H9 (cell line): ENCODE measurements at places on chromosomes 1 and 21.

DNA sequence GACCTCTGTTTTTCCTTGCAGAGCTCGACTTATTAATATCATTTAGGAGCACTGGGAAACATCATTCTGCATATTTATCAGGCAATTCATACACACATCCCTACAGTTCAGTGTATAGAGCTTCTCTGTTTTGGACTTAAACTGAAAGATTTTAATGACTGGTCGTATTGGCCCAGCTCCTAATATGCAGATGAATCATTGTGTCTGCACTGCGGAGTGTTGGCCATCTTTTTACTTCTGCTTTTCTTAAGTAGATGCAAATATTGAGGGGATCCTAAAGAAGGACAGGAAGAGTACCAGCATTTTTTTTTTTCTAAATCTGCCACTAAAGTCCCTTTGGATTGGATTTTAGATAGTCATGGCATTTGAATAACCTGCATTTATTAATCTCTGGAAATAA is 154.8 kb downstream of the BACH1 start:
- no peak for DNase-seq

DNA sequence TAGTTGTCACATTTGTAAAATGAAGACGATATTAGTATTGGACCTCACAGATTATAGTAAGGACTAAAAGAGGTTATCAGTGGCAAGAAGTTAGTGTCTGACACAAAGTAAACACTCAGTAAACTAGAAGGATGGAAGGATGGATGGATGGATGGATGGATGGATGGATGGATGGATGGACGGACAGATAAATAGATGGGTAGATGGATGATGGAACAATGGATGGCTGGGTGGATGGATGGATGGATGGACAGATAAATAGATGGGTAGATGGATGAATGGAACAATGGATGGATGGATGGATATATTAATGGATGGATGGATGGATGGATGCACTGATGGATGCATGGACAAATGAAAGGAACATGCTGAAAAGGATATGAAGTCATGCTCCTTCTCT is 22.3 kb upstream of the KAZN start:
- DNase-seq: no peak

- DNase-seq: no peak
Measured at GRCh38 chr1:100449477-100449876, 88.5 kb upstream of the GPR88 start.

DNA sequence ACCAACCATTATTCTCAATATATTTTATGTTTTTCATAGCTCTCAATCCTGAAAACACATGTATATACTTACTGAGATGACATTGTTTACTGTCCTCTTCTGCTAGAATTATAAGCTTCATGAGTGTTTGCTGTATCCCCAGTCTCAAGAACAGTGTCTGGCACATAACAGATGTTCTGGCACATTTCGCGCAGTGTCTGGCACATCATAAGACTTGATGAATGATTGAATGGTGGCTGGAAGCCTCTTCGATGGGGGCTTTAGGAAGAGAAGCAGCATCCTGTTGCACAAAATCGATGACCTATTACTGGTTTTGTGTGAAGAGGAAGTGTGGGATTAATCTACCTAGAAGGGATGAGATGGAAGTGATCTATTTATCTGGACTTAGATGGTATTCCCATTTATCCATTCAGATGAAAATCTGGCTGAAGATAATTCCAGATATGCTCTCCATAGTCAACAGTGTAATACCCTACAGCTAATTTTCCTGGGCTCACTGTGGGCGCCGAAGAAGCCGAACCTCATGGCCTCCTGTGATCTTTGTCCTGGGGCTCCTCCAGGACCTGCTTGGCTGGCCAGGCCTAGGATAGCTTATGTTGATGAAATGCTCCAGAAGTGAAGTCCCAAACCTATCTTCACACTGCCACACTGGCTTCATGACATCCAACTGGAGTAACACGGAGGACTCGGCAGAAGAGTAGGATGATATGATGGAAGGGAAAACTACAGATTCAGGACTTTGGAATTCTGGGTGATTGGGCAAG is 26.5 kb downstream of the CD34 start:
- DNase-seq: no peak

DNA sequence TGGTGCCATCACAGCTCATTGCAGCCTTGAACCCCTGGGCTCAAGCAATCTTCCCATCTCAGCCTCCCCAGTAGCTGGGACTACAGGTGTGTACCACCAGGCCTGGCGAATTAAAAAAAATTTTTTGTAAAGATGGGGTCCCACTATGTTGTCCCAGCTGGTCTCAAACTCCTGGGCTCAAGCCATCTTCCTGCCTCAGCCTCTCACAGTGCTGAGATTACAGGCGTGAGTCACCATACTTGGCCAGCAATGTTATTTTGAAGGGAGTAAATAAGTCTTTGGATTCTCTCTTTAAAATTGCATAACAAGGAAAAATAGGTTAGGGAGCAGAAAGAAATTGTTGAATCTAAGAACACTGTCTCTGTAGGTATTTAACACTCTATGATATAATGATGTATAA is 111.3 kb downstream of the RPS6KC1 start:
- no peak for DNase-seq

GRCh38 chr1:101444381-101444780 is 207.6 kb downstream of the S1PR1 start:
- no peak for DNase-seq

DNA sequence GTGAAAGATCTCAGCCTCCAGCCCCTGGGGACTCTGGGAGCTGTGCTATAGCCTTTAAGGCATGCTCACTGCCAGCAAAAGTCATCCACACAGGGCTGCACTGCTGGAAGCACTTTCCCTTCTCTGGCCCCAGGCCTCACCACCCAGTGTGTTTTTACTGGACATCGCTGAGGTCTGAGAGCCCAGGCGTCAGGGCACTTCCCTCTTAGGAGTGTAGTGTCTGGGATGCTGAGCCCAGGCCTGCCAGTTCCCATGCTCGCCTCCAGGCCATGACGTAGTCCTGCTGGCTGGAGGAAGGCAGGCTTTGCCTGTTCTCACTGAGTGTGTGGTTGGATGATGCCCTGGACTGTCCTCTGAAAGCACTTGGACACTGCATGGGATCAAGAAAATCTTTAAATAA is 101.2 kb downstream of the GDAP2 start:
- DNase-seq: no peak

- no peak for DNase-seq
Measured at GRCh38 chr1:44073528-44073927, 42.3 kb upstream of the SLC6A9 start.

- DNase-seq: peak; percentile 74
Measured at GRCh38 chr1:151458802-151459330, 428 bp downstream of the POGZ start.

GRCh38 chr1:213491468-213491867 is 440.4 kb downstream of the RPS6KC1 start:
- no peak for DNase-seq

DNA sequence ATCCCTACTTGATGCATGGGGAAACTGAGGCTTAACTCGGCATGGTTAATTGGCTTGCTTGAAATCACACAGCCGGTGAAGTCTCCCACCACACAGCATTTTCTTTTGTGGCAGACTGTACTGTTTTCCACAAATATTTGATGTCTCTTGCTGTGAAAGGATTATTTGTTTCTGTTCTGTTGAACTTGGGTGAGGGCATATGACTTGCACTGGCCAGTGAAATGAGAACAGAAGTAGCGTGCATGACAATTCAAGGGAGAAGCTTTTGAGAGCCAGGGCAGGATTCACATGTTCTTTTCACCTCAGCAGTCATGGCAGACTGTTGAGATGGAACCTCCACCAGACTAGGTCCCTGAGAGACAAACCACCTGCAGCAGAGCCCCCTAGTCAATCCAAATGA is 11.7 kb upstream of the AK2 start:
- no peak for DNase-seq

GRCh38 chr1:52403566-52404115 is 582 bp downstream of the ORC1 start:
- DNase-seq: peak; percentile 81

DNA sequence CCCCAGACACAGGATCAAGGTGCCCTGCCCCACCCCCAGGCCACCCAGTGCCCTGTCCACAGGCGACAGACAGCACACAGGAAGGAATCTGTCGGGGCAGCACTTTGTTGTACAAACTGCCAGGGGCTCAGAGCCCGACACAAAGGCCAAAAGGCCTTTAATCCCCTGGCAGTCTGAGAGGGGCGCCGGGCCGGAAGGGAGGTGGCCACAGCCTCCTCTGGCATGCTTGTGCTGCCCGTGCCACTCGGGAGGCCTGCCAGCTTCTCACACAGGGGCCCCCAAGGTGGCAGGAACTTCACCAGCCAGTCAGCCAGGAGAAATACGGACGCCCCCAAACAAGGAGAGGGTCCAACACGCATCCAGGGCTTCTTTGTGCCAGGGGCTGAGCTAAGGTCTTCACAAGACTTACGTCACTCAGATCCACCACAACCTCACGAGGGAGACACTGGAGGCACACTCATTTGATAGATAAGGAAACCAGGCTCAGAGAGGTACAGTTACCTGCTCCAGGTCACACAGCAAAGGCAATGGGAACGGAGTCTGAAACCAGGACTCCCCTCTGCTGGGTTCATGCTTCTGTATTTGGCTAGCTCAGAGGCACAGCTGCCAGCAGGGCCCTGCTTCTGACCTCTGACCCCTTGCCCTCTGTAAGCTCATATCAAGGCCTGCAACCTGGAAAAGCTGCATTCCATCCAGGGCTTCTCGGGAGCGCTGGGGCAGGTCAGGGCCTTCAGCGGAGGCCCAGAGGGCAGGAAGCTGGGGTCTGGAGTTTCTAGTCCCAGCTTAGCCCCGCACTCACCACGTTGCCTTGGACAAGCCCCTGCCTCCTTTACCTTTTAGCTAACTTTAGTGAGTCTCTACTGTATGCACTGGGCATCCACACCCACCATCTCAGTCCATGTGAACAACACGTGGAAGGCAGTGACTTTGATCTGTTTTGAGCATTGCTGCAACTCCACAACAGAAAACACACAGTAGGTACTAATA is 34.8 kb downstream of the HSPG2 start:
- DNase-seq: no peak

DNA sequence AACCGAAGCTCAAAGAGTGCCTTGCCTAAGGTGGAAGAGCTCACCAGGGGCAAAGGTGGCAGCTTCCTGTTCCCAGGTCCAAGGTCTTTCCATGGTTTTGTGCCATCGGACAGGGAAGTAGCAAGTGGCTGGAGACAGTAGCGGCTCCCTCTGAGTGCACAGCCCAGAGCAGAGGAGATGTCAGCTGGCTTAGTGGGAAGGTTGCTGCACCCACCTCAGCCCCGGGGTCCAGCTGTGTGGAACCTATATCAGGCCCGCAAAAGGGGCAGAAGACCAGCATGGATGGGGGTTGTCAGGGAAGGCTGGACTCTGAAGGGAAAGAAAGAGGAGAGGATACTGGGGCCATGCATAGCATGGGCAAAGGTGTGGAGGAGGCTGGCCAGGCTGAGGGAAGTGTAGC is 6.8 kb downstream of the IKBKE start:
- no peak for DNase-seq

DNA sequence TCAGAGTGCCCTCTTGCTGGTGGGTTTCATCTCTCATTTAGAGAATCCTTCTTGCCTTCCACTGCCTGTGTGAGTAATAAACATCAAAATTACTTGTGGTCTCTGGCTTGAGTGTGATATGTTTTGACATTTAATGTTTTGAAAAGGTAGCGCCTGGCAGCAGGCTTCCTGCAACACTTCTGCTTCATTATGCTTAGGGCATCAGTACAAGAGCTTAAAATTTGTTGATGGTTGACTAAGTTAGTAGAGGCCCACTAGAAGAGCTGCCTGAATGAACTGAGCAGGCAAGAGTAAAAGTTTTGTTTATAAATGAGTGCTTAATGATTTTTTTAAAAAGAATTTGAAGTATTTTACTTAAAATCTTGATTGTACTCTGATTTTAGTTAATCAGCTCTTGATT is 6.4 kb upstream of the RPE65 start:
- DNase-seq: no peak

DNA sequence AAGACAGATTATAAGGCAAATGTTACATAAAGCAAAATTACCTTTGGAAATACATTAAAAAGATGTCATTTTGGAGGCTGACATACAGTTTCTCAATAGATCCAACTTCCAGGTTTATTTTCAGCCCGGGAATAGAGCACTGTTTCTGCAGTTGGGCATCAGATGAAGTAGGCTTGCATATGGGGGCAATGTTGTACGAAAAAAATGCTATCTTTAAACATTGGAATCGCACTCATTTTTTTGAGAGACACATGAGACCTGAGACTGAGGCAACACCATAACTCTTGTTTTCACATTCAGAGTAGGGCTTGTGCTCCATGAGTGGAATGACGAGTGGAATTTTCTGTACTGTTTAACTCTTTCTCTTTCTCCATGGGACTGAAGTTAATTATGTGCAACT is 122.4 kb upstream of the ZRANB2 start:
- no peak for DNase-seq

DNA sequence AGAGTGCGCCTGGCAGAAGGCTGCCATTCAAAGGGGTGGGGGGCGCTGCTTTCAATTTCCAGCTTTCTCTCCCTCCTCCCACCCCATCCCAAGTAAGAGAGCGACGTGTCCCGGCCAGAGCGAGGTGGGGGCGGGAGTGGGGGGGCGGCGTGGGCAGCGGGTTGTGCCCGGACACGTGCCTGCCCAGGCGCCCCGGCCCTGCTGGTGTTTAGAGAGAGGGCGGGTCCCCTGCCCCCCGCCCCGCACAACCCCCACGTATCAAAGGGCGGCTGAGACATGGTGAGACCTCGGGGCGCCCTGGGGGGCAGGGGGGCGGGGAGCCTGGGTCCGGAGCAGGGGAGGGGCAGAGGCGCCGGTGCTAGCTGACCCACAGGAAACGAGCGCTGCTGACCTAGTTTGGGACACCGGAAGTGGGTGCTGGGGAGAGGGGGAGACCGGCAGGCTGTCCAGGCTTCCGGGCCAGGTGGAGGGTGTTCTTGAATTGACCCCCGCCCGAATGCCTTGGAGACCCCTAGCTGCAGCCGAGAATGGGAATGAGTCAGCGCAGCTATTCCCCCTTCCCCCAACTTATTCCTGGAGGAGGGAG is 1.3 kb downstream of the ZBTB7B start:
- peak; percentile 76 for DNase-seq

DNA sequence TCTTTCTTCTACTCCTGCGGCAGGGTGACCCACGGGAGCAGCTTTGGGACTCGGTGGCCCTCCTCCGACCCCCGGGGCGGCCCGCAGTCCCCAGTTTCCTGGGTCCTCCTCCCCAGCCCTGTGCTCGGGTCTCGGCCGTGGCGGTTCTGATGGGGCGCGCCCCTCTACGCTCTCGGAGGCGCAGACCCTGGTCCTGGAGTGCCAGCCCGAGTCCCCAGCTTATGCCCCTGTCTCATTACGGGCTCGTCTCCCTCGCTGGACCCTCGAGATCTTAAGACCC is 430 bp downstream of the BTG2 start:
- no peak for DNase-seq

- DNase-seq: no peak
Measured at GRCh38 chr21:44983421-44984206, 43.8 kb downstream of the SLX9 start.

- no peak for DNase-seq
Measured at GRCh38 chr1:222926566-222926965, 111.7 kb downstream of the DISP1 start.

GRCh38 chr21:38965910-38966504 is 160.3 kb downstream of the ETS2 start:
- DNase-seq: peak; percentile 83
